ENCODE measurements at places on chromosomes 4 and X. TPM values are rescaled to one million over a fixed set of nuclear protein-coding genes. Genes with fewer than 3 reads are reported as not detected.

CCSER1 gene
- polyA plus RNA-seq: 4.2 TPM

USP17L22 gene
- not detected for polyA plus RNA-seq

RPL39 gene
- polyA plus RNA-seq: 2,723 TPM

NXF2 gene
- polyA plus RNA-seq: not detected

TLR10 gene
- polyA plus RNA-seq: 0.72 TPM

TMEM255A gene
- 1.8 TPM for polyA plus RNA-seq

VEGFD gene
- 39.9 TPM for polyA plus RNA-seq

PTPN13 gene
- polyA plus RNA-seq: 73.7 TPM

BRS3 gene
- not detected for polyA plus RNA-seq

MFAP3L gene
- polyA plus RNA-seq: 2.3 TPM

CLCN4 gene
- 4.8 TPM for polyA plus RNA-seq

AMMECR1 gene
- 14.2 TPM for polyA plus RNA-seq

DHRSX gene
- 22.9 TPM for polyA plus RNA-seq

HSD17B11 gene
- polyA plus RNA-seq: 78.0 TPM

GPR50 gene
- polyA plus RNA-seq: not detected

UBQLN2 gene
- 38.9 TPM for polyA plus RNA-seq

MAGEE2 gene
- 1.2 TPM for polyA plus RNA-seq

SPRY1 gene
- 84.8 TPM for polyA plus RNA-seq

TMSB15A gene
- 67.6 TPM for polyA plus RNA-seq

SULT1B1 gene
- 2.6 TPM for polyA plus RNA-seq

SH3BP2 gene
- 38.2 TPM for polyA plus RNA-seq

PPP2R2C gene
- 0.44 TPM for polyA plus RNA-seq

BANK1 gene
- polyA plus RNA-seq: 1.7 TPM

CA5B gene
- 17.1 TPM for polyA plus RNA-seq

SOX3 gene
- 0.06 TPM for polyA plus RNA-seq

HSD17B13 gene
- 0.83 TPM for polyA plus RNA-seq

LARP7 gene
- polyA plus RNA-seq: 84.3 TPM

AMOT gene
- 21.5 TPM for polyA plus RNA-seq

PAGE2 gene
- polyA plus RNA-seq: 0.31 TPM

AKAP4 gene
- not detected for polyA plus RNA-seq

ATOH1 gene
- not detected for polyA plus RNA-seq

PPEF2 gene
- polyA plus RNA-seq: 0.06 TPM

MAGEB2 gene
- polyA plus RNA-seq: not detected

IQCM gene
- polyA plus RNA-seq: not detected

NHSL2 gene
- polyA plus RNA-seq: 7.0 TPM

KIT gene
- 72.7 TPM for polyA plus RNA-seq

CSTF2 gene
- polyA plus RNA-seq: 21.5 TPM

PCDH10 gene
- 0.49 TPM for polyA plus RNA-seq
